Smooth muscle cell of the brain vasculature (primary cell): ENCODE measurements at places on chromosomes 16 and 17.

- no peak for DNase-seq
Observed at GRCh38 chr17:8621585-8621984, 8.9 kb downstream of the MYH10 start.

- no peak for DNase-seq
Observed at GRCh38 chr17:75273977-75274708, 3.1 kb upstream of the MIF4GD start.

DNA sequence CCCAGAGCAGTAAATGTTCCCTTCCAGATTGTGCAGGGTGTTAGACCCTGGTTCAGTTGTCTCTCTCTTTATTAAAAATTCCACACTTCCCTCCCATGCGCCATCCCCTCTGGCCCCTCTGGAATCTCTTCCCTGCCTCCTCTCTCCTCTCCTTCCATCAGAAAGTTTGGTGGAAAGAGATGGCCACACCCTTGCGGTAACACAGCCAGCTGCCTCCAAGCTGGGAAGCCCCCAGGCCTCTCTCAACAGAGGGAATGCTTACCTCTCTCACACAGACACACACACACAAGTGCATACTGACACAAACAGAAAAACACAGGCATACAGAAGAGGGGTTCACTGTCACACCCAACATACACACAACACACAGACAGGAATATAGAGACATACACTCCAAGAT lies 220.5 kb downstream of the C16orf78 start:
- no peak for DNase-seq

DNA sequence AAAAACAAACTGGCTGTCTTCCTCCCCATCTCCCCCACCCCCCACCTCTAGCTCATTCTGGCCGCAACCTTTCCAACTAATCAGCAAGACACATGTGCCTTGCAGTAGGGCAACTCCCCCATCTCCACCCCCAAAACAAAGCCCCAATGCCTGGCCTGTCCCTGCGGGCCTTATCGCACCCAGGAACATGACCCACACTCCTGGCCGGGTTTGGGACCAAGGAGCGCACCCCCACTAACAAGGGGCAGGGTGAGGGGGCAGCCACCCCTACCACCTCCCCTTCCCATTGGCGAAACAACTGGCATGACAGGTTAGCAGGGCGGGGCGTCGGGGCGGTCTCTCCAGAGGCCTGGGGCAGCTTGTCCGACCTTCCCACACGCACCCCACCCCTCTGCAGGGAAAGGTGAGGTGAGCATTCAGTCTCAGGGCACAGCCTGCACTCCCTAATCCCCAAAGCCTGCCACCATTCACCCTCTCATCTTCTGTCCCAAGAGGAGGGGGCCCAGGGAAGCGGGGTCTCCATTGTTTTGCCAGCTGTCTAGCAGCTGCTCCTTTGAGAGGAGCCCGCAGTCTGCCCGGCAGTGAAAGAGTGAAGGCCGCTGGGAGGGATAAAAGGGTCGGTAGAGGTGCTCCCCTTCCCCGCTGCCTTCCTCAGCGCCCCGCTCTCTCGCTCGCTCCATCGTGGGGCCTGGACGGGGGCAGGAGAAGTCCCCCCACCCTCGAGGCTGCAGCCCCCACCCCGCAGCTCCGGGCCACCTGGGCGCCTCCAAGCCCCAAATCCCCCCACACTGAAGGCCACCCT lies 765 bp downstream of the MYO18A start:
- no peak for DNase-seq

- DNase-seq = no peak
Observed at GRCh38 chr16:15776572-15776971, 80.3 kb downstream of the MYH11 start.

- DNase-seq = no peak
Observed at GRCh38 chr16:57643147-57643874, 14.9 kb downstream of the ADGRG1 start.

- no peak for DNase-seq
Observed at GRCh38 chr16:61128545-61129323, 907.5 kb downstream of the CDH8 start.

DNA sequence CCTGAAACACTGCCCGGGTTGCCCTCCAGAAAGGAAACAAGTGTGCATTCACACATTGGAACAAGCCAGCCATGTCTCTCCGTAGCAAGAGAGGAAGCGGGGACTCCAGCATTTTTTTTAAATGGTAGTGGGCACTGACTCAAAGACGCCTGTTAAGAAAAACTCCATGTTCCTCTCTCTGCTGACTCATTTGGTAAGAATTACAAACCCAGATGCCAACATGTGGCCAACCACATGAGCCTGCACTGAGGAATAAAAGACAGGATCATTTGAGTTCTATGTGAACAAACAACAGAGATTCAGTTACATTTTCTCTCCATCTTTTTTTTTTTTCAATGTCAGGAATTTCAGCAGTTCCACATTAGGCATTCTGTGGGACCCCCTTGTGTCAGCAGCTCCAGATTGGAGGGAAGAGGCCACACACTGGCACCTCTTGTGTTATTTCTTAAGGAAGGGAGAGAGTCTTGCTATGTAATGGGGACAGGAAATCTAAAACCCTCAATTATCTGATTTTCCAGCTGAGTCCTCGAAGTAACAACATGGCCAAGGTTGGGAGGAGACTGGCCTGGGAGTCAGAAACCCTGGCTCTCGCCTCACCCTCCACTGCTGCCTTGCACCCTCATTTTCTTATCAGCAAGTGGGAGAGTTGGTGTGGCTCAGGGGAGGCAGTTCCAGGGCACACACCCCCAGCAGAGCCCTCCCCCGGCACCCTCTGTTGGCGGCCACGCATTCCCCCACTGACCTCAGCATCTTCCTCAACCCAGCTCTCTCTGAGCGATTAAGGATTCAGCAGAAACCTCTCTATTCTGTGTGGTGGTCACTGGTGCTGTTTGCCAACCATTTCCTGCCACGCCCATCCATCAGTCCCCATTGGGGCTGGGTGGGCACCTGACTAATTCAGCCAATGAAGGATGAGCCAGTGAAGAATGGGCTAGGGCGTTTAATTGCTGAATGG lies 173.0 kb downstream of the FOXL1 start:
- DNase-seq = peak; percentile 70

- DNase-seq = no peak
Observed at GRCh38 chr16:83948914-83949723, 3.9 kb upstream of the OSGIN1 start.

GRCh38 chr16:30000735-30001631 lies 4.9 kb downstream of the INO80E start:
- DNase-seq = no peak

DNA sequence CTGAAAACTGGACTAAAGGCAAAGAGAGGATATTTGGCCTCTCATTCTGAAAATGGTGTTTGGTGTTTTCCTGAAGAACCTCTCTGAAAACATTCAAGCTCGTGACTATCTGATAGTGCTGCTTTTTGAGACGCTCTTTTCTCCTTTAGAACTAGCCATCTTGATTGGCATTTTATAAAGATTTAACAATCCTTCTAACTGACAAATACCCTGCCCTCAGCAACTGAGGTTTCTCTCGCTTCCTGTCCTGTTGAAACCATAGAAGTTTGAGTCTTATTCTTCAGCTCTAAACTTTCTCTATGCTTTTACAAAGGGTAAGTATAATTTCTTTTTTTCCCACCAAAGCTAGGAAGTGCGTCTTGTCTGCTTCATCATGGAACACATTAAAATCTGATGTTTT lies 13.3 kb downstream of the CNEP1R1 start:
- no peak for DNase-seq

DNA sequence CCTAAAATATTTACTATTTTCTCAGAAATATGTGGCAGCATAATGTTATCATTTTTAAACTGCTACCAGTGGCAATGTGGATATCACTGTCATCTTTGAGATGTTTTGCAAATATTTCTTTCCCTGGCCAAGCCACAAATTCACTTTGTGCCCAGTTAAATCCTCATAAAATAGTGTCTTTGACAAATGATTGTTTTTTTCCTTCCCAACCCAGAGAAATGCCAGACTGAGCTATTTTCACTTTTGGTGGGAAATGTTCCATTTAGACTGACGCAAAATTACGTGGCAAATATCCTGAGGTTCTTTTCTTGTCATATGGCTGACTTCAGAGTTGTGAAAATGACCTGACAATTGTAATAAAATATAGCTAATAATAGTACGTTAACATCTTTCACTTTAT lies 807.0 kb upstream of the SOX9 start:
- DNase-seq = no peak

DNA sequence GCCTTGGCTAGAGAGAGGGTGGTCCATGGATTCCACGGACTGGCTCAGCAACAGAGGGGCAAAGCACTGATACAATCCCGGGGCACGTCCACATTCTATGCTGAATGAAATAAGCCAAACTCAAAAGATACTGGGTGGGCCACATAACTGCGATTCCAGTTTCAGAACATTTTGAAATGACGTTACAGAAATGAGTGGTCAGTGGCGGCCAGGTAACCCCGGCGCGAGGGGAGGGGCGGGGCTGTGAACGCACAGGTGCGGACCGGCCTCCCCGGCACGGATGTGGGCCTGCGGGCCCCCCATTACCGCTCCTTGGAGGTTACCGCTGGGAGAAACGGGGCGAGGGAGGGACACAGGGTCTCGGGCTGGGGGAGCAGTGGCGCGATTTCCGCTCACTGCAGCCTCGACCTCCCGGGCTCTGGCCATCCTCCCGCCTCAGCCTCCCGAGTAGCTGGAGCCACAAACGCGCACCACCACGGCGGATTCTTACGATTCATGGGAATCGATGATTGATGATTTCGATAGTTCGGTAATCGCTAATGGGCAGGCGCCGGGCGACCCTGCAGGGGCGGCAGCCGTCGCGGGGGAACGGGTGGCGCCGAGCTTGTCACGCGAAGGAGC lies 559 bp downstream of the MVD start:
- DNase-seq = no peak

DNA sequence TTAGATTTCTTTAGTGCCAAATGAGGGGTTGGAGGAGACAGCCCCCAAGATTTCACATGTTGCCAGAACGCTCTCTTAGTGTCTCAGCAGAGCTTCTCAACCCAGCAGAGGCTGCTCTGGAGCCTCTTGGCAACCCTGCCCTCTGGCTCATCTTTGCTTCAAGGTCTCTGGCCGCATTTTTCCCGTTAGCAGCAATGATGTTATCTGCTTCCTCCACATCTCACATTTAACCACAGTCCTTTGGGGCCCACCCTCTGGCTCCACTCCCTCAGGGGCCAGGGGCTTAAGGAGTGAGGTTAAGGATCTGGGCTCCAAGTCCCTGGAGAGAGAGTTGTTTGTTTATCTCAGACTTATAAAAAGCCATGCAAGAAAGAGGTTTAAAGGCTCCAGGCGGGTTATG lies 3.3 kb upstream of the XYLT1 start:
- DNase-seq = no peak

DNA sequence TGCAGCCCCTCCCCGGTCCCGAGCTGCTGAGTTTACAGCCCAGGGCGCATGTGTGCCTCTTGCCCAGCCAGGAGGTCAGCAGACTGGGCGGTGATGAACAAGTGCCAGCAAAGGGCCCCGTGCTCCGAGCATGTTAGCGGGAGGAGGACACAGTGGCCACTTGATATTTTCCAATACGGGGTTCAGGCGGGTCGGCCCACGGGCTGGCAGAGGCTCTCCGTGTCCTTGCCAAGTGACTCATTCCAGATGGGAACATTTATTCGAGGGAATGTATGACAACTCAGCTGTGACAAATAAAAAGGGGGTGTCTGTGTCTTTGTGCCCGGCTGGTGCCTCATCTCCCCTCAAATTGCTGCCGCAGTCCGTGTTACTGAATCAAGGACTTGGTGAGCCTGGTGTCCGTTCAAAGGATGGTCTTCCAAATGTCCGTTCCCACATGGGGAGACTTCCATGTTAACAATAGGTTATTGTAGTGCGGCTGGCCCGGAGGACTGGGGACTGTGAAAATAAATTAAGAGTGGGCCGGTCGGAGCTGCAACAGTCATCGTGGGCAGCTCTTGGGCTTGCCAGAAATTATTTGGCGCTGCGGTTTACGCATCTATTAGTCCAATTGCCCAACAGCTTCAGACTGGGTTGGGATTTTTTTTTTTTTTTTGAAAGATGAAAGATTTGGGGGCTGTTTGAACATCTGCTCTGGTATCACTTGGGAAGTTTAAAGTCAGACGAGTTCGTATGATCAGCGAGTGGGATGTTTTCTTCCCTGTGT lies 174.0 kb upstream of the CIBAR2 start:
- DNase-seq = no peak

GRCh38 chr17:1621273-1621954 lies 7.2 kb downstream of the SLC43A2 start:
- DNase-seq = no peak

- no peak for DNase-seq
Observed at GRCh38 chr16:67534431-67534830, 5.8 kb downstream of the RIPOR1 start.

DNA sequence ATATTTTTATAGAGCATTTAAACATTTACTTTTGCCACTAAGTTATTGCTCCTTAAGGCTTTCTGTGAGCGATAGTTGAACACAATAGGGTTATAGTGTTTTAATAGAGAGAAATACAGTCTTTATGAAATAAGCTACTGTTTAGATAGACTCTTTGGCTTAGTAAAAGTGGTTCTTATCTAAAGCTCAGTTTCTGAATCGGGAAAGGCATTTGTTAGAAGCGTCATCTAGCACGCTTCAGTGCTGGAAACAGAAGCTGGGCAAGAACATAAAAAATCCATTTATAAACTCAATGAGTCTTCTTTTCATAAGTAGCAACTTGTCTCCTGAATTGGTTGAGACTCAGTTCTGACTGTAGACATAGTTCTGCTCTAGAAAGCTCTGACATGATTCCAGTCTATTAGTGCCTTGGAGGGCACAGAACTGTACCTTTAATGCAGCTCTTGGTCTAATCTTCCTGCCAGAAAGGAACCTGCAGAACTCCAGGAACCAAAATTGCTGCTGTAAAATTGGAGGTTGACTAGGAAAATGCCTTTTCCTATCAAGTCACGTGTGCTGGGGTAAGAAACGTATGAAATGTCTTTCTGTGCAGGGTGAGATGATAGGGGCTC lies 55.4 kb upstream of the DNAJA2 start:
- DNase-seq = no peak

DNA sequence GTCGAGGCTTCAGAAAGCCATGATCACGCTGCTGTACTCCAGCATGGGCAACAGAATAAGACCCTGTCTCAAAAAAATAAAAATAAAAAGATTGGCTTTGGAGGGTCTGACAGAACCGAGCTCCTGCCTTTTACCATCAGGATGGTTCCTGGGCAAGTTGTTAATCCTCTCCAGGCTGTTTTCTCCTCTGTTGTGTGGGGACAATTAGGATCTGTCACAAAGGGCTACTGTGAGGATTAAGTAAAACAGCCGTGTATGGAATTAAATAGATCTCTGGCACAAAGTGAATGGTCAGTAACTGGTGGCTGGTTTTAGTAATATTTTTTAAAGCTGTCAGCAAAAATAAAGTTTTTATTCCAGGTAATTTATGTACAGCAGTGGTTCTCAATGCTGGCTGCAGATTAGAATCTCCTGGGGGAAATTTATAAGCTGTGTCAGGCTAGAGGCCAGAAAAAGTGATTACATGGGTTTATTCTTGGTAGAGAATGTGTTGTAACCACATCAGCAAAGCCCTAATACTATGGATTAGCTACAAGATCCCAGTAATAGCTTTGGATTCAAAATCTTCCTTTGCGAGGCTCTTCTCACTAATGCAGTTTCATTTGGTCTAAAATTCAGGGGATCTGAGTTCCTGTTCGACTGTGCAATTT lies 47.2 kb downstream of the GPRC5B start:
- no peak for DNase-seq

- no peak for DNase-seq
Observed at GRCh38 chr17:16465052-16465312, 27.0 kb downstream of the LRRC75A start.

GRCh38 chr17:21214777-21215541 lies 998 bp upstream of the TMEM11 start:
- DNase-seq = no peak
